ENCODE measurements at places on chromosomes 12 and 14.
A peak's percentile ranks its signal among the peaks of the same experiment; 100 is the strongest.

- no peak for DNase-seq
Observed at GRCh38 chr12:32457251-32458025, 58.1 kb downstream of the FGD4 start.

GRCh38 chr12:121779422-121779895 lies 14.0 kb downstream of the RHOF start:
- no peak for DNase-seq

DNA sequence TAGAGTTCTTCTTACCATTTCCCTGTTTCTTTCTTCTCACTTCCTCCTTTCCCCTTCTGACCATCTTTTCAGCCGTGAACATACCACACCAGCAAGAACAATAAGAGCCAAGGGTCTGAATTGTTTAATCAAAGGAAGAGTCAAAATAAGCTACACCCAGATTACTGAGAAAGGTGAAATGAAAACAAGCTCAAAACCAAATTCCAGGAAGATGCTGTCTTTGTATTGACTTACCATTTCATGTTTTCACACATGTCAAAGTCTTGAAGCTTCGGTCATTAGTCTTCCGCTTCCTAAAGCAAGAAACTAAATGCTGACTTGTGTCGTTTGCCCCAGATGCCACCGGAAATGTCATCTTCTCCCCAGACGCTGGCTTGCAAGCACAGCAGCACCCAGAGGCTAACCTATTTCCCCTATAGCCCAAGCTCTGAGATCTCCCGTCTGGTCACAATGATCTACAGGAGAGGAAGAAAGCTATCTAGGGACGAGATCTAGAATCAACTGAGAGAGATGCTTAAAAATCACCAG lies 136.5 kb upstream of the AMIGO2 start:
- no peak for DNase-seq

DNA sequence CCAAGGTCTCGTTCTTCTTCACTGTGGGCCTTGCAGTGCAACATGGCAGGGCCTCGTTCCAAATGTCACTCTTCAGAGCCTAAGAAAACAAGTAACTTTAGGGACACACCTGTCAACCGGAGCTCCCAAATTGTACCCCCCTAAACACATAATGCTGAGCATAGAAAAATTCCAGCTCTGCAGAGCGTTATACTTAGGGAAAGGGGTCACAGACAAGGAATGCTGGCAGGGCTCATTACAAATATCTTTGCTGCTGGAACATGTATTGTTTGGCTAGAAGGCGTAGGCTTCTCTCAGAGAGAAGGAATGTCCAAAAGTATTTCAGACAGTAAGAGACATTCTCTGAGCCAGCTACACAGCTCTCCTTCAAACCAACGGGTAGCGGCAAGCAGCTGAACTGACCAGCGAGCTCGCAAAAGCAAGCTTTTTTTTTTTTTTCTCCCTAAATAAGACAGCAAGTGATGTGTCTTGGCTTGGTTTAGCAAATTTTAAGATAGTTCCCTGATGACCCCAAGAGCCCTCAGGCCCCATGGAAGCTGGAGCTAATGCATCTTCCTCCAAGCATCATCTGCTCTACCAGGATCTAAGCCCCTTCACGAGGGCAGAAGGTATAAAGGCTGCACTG lies 24.5 kb downstream of the SSH1 start:
- DNase-seq, result peak; percentile 76

DNA sequence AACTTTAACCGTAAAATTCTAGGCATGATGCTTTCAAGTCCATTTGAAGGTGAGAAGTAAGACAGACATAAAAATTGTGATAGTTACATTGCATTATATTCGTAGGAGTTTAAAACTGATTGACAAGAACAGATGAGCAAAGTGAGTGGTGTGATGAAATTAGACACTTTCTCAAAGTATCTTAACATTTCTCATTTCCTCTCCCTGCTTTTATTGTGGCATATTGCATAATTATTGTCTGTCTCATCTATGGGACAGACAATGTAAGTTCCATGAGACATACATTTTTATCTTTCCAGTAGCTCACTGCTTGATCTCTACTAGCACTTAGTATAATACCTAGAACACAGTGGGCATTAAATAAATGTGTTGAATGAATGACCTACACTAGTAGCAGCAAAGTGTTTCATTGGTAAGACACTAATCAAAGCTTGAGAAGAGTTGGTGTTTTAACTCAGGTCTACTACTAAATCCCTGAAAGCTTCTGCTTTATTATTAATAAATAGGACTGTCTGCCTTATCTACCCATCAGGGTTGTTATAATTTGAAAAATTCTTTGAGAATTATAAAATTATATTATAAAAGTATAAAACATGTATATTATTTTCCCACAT lies 19.0 kb downstream of the A2M start:
- no peak for DNase-seq

GRCh38 chr14:68563251-68564131 lies 229.4 kb downstream of the ZFP36L1 start:
- DNase-seq, result no peak

GRCh38 chr12:132085291-132085635 lies 58.9 kb downstream of the DDX51 start:
- no peak for DNase-seq

- DNase-seq, result no peak
Observed at GRCh38 chr14:70018713-70019211, 139.5 kb downstream of the SMOC1 start.
